Naive thymus-derived CD4-positive, alpha-beta T cell (primary cell): ENCODE measurements at places on chromosomes 4 and X. TPM values are rescaled to one million over a fixed set of nuclear protein-coding genes. Genes with fewer than 3 reads are reported as not detected.

- no peak for DNase-seq
Measured at GRCh38 chrX:143461606-143462005, 55.7 kb downstream of the SPANXN3 start.

DNA sequence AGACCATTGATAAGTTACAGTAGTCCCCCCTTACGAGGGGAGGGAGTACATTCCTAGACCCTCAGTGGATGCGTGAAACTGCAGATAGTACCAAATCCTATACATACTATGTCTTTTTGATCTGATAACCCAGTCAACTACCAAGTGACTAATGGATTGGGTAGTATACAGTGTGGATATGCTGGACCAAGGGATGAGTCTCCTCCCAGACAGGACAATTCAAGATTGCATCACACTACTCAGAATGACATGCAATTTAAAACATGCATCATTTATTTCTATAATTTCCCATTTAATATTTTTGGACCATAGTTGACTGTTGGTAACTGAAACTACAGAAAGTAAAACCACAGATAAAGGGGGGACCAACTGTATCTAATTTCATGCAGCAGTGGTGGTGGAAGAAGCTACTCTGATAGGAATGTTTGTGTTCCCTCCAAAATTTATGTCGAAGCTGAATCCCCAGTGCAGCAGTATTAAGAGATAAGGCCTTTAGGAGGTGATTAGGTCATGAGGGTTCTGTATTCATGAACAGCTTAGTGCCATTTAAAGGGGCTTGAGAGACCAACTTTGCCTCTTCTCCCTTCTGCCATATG lies 11.9 kb downstream of the HADH start:
- no peak for DNase-seq

- no peak for DNase-seq
Measured at GRCh38 chrX:13271511-13271910, 48.3 kb downstream of the ATXN3L start.

DNA sequence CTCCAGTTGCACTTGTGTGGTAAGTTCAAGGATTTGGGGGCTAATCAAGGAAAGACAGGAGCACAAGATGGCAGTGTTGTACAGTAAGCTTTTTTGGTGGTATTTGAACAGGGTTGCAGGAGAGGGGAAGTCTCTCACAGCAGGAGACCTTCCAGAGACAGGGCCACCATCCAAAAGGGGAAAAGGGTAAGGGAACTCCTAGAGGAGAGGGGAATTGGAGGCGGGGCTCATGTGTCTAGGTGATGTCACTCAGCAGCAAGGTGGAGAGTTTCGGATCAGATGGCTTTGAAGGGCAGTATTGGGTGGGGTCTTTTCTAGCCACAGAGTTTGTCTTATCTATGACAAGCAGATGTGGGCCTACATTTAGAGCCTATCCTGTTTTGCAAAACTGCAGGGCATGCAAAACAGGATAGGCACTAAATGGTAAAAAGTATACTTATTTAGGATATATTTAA lies 13.4 kb upstream of the RNF175 start:
- no peak for DNase-seq

- no peak for DNase-seq
Measured at GRCh38 chr4:128457726-128458125, 170.1 kb upstream of the PGRMC2 start.

AWAT2 gene
- not detected for total RNA-seq

- no peak for DNase-seq
Measured at GRCh38 chr4:123976285-123976684, 579.7 kb downstream of the SPRY1 start.

GRCh38 chr4:184437565-184438265 lies 36.6 kb downstream of the IRF2 start:
- DNase-seq: no peak

DNA sequence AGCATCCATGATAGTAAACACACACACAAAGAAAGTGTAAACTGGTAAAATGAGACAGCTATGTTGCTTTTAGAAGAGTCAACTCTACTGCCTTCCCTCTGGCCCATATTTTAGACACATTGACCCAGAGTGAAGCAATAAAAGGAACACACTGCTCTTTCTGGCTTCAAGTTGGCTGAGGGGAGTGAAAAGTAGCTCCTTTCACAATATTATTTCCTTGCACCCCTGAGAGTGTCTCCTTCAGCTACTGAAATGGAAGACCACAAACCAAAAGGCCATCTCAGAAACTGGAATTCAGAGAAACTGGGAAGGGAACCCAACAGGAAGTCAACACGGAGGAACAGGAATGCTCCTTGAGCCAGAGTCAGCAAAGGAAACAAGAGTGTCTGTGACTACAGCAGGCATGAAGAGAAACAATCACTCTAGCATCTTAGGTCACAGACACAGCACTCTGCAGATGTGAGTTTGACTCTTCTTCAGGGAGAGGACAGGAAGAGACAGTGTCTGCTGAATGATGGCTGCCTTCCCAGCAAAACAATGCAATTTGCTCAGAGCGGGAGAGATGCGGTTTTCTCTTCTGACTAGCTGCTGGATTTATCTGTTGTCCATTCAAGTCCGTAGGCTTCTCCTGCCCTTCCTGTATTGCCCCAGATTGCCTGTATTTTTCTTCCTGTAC lies 106.7 kb downstream of the SPATA18 start:
- no peak for DNase-seq

GRCh38 chr4:8847331-8847730 lies 24.3 kb downstream of the HMX1 start:
- no peak for DNase-seq

GRCh38 chr4:173246719-173247118 lies 78.1 kb downstream of the GALNT7 start:
- no peak for DNase-seq

GRCh38 chr4:179894066-179894778 lies 2349.0 kb upstream of the TENM3 start:
- DNase-seq: no peak

CT45A6 gene
- not detected for total RNA-seq

CCDC120 gene
- total RNA-seq: 11.0 TPM

DNA sequence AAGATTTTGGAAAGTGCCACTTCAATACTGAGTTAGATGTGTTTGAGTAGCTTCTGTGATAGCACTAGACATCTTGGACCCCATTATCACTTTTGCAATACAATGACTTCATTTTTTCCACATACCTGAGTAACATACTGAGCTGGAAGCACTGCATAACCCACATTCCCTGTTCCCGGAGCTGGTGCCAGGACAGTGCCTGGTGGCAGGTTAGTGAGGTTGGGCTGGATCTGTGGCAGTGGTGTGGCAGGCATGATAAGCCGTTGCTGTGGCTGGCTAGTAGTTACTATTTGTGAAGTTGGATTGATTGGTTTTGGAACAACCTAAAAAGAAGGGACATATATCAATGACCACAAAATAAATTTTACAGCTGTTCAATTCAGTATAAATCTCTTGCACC lies 38.9 kb downstream of the THAP9 start:
- no peak for DNase-seq

GRCh38 chrX:45806410-45807121 lies 605.9 kb upstream of the DIPK2B start:
- DNase-seq: no peak

GPR143 gene
- not detected for total RNA-seq

- DNase-seq: no peak
Measured at GRCh38 chr4:79851625-79852304, 221.3 kb downstream of the ANTXR2 start.

DNA sequence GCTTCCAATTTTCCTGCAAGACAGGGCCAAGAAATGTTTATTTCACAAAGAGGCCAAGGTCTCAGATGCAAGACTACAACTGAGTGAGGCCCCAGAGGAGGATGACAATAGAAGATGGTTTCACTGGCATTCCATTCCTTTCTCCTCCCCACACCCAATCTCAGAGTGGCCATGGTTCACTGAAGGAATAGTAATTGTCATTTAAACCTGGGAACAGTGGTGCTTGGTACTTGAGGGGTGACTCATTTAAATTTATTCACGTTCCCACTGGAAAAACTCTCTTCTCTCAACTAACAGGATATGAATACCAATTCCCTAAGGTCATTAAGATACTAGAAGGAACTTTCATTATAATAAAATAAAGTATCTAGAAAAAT lies 35.3 kb upstream of the CXCL8 start:
- DNase-seq: no peak

MAGED4 gene
- not detected for total RNA-seq

DNA sequence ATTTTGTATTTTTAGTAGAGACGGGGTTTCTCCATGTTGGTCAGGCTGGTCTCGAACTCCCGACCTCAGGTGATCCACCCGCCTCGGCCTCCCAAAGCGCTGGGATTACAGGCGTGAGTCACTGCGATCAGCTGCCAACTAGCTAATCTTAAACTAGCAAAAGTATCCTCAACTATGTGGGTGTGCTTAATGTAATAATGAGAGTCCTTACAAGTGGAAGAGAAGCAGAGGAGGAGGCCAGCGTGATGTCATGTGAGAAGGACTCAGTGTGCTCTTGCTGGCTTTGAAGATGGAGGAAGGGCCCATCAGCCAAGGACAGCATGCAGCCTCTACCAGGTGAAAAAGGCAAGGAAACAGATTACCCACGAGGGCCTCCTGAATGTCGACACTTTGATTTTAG lies 19.6 kb downstream of the SCD5 start:
- DNase-seq: no peak

DNA sequence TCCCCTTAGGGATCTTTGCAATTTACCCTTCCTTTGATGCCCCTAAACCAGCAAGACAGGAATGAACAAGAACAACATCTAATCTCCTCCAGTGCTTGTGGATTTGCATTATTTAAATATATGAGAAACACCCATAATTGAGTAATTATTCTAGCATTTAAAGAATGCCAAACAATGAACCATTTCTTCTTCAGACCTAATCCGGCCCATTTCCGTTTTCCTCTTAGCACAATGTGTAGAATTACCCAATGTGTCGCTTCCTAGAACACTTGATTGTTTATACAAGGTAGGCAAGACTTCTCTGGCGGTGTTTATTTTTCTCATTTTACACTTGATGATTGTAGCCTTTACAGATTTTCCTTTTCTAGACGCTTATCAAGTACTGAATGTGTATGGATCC lies 43.5 kb downstream of the CLDN34 start:
- DNase-seq: no peak

OTUD6A gene
- total RNA-seq: not detected

DNA sequence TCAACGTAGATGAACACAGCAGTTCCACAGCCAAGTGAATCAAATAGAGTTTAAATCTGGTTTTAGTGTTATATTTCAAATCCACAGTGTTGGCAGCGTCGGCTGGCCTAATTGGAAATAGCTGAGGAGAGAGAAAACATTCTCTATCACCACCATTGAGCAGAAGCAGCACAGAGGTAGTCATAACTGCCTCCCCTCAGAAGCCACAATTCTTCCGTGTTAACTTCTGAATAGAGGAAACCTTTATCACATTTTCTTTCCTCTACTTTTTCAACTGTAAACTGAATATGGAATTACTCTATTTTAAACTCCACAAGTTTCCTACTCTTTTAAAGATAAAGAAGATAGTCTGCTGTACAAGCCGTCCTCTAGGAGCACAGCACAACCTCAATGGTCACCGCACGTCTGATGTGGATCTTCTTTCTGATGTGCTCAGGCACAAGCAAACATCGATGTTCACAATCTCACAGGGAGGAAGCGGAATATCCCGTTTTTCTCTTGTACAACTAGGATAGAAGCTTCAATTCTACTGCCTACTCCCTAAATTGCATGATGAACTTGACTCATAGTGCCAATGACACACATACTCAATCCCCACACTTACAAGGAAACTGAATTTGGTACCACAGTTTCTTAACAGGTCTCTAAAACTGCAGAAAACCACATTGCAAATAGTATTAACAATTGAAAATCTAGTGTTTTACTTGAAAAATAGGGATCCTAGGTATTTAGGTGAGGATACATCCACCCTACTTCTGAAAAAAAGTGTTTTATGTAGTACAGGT lies 217.8 kb upstream of the ETNPPL start:
- DNase-seq: no peak

- DNase-seq: no peak
Measured at GRCh38 chrX:117610806-117611205, 505.8 kb downstream of the KLHL13 start.

NXF2 gene
- total RNA-seq: not detected

DNA sequence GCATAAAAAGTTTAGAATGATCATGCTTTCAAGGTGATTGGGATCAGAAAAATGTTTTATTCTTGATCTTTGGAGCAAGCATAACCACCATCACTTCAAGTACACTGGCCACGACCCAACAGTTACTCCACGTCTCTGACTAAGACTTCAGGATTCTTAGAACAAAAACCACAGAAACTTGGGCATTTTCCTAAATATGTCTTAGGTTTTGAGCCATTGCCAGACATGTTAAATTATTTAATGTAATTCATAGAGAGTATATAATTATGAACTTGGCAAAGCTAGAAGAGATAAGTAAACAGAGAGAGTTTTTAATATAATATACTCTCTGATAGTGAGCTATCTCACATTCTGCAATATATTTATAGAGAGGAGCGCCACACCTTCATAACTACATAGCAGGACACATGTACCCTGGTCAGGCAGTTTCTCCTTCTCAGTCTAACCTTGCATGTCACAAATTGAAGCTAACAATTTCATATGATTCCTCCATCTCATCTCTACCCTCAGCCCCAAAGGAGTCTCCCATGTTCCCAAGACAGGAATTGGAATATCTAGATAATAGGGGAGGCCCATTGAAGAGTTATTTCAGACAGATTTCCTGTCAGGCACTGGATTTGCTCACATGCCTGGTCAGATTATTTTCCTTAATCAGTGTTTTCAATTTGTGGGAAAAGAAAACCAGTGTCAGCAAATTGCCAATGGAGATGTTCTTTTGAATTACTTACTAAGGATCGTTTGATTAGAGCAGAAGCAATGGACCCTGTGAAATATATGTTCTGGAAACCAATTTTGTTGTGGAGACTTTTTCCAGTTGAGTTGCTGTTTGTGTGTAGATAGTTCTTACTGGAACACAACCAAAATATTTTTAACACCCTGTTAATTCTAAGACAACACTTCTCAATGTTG lies 61.7 kb upstream of the GUCY1A1 start:
- no peak for DNase-seq

ARHGAP6 gene
- 0.83 TPM for total RNA-seq

USP51 gene
- total RNA-seq: 5.2 TPM

DNA sequence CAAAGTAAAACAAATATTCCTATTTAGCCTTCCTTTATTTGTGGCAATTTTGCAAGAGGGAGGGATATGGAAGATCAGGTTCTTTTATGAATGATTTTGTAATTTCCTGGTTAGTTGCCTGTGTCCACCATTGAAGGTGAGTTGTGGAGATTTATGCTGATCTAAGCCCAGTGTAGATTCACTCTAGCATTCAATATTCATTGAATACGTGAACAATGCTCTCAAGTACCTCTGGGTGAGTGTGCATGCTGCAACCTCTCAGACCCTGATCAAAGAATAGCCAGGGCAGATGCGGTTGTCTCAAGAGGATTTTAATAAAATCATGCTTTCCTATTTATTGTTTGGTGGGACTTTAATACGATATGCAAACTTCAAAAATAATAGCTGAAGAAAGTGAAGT lies 628.4 kb downstream of the SPRY1 start:
- DNase-seq: no peak

GRCh38 chr4:147530723-147531122 lies 49.8 kb downstream of the EDNRA start:
- no peak for DNase-seq

CYLC1 gene
- total RNA-seq: not detected

DMD gene
- not detected for total RNA-seq

SMR3A gene
- not detected for total RNA-seq
